GM12878 (cell line): ENCODE measurements at places on chromosomes 12 and 14. TPM values are rescaled to one million over a fixed set of nuclear protein-coding genes. Genes with fewer than 3 reads are reported as not detected.

KRT80 gene
- 0.05 TPM in 1 of 2 replicates, not detected in the other for total RNA-seq

DNA sequence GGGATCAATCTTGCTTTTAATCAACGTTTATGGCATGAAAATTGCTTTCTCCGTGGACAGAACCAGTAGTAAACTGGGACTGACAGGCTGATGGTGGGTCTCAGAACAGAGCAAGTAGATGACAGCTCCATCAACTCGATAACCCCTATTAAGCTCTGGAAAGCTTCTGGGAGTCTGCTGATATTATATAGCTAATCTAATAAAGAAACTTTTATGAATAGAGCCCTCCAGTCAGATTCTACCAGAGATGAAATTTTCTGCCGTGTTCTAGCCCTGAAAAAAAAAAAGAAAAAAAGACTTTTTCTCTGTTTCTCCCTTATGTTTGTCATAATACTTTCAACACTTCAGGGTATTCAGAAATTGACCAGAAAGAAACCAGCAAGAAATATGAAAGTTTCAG lies 171.6 kb downstream of the APAF1 start:
- no peak for DNase-seq
- no peaks in the 10 kb centered on the region for H3K4me1 ChIP-seq
- no peak overlapping the region for H3K4me3 ChIP-seq
- no peaks in the 10 kb centered on the region for H3K27me3 ChIP-seq
- no peaks in the 10 kb centered on the region for H3K36me3 ChIP-seq
- no peak overlapping the region for H3K27ac ChIP-seq

DNA sequence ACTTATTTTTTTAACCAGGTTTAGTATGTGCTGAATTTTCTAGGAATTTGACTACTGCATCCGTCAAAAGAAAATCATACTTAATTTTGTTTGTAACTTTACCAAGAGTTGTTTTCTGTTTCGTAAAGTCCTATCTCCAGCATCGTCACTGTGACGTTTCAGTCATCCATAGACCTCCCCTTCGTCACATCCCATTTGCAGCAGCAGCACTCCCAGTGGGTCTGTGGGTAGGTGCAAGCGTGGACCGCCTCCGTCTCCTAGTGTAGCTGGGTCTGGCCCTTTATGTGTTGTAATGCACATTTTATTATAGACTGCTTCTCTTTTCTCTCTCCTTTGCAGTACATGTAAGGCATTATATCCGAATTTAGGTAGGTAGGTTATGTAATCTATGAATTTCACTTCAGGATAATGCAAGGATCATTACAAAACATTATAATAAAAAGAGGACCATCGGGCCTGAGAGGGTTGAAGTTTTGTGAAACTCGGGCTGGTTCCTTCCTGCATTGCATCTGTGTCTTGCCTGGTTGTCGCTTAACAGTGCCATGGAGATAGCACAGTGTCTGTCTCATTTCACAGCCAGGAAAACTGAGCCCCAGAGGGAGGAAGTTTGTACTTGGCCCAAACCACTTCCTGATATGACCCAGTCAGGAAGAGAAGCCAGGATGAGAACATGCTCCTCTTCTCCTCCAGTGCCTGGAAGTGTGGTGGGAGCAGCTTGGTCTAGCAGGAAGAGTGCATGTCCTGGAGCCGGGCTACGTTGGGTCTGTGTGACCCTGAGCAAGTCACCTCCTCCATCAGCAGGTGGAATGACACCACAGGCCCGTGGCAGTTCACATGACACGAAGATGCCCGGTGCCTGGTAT lies 41.3 kb downstream of the EVL start:
- H3K4me1 ChIP-seq = peaks cover 9% of the 10 kb centered on the region
- no peak overlapping the region for H3K27ac ChIP-seq
- H3K36me3 ChIP-seq = peaks cover 31% of the 10 kb centered on the region
- H3K27me3 ChIP-seq = no peaks in the 10 kb centered on the region
- no peak for DNase-seq

GRCh38 chr14:67575684-67576083 lies 24.4 kb downstream of the PIGH start:
- no peaks in the 10 kb centered on the region for H3K4me1 ChIP-seq
- no peaks in the 10 kb centered on the region for H3K27me3 ChIP-seq
- H3K27ac ChIP-seq = no peak overlapping the region
- no peaks in the 10 kb centered on the region for H3K36me3 ChIP-seq
- no peak for DNase-seq

GRCh38 chr12:58540480-58541299 lies 379.6 kb downstream of the LRIG3 start:
- no peaks in the 10 kb centered on the region for H3K4me1 ChIP-seq
- no peaks in the 10 kb centered on the region for H3K27me3 ChIP-seq
- peak; percentile 3 for DNase-seq
- H3K27ac ChIP-seq = no peak overlapping the region
- H3K4me3 ChIP-seq = no peak overlapping the region

GRCh38 chr12:88970740-88971139 lies 381.6 kb downstream of the DUSP6 start:
- no peak overlapping the region for H3K4me3 ChIP-seq
- no peaks in the 10 kb centered on the region for H3K27me3 ChIP-seq
- H3K36me3 ChIP-seq = no peaks in the 10 kb centered on the region
- H3K27ac ChIP-seq = no peak overlapping the region
- no peaks in the 10 kb centered on the region for H3K4me1 ChIP-seq
